ENCODE measurements at places on chromosomes 3 and 15. TPM values are rescaled to one million over a fixed set of nuclear protein-coding genes. Genes with fewer than 3 reads are reported as not detected.
A peak's percentile ranks its signal among the peaks of the same experiment; 100 is the strongest.

- no peaks in the 10 kb centered on the region for H3K4me1 ChIP-seq
- DNase-seq, result no peak
- H3K4me3 ChIP-seq, result no peak overlapping the region
- H3K27me3 ChIP-seq, result no peaks in the 10 kb centered on the region
- no peak overlapping the region for H3K27ac ChIP-seq
Measured at GRCh38 chr3:100893590-100893989, 99.6 kb downstream of the ABI3BP start.

DNA sequence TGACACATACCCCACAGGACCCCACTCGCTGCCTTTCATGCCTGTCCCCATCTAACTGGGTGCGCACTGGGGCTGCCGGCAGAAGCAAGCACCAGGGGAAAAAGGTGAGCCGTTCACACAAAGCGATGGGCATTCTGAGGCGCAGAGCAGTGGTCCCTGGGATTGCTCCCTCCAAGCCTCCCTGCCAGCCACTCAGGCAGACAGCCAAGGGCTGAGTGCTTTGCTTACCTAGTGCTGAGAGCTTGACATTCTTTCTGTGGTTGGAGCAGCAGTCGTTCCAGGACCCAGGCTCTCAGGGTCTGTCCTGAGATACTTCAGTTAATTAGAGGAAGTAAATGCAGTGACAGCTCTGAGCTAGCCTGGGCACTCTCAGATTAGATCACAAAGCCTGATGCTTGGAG, 5.7 kb downstream of the ESYT3 start:
- H3K27me3 ChIP-seq, result no peaks in the 10 kb centered on the region
- no peaks in the 10 kb centered on the region for H3K36me3 ChIP-seq
- no peak for DNase-seq
- H3K4me1 ChIP-seq, result peaks cover 15% of the 10 kb centered on the region
- H3K4me3 ChIP-seq, result no peak overlapping the region

GRCh38 chr3:148707601-148708380, 10.1 kb downstream of the AGTR1 start:
- no peak overlapping the region for H3K4me3 ChIP-seq
- H3K4me1 ChIP-seq, result peaks cover 5% of the 10 kb centered on the region
- H3K27ac ChIP-seq, result no peak overlapping the region
- H3K36me3 ChIP-seq, result no peaks in the 10 kb centered on the region
- no peak for DNase-seq

GRCh38 chr3:51669241-51670052, 1.6 kb upstream of the TEX264 start:
- peaks cover 7% of the 10 kb centered on the region for H3K4me1 ChIP-seq
- no peak overlapping the region for H3K27ac ChIP-seq
- no peaks in the 10 kb centered on the region for H3K36me3 ChIP-seq

GRCh38 chr3:194098081-194098842, 37.7 kb upstream of the HES1 start:
- H3K27ac ChIP-seq, result no peak overlapping the region
- no peak for DNase-seq
- H3K27me3 ChIP-seq, result no peaks in the 10 kb centered on the region
- no peak overlapping the region for H3K4me3 ChIP-seq

GRCh38 chr15:85563328-85563727, 182.9 kb downstream of the AKAP13 start:
- H3K4me1 ChIP-seq, result peaks cover 22% of the 10 kb centered on the region
- no peaks in the 10 kb centered on the region for H3K27me3 ChIP-seq
- no peak overlapping the region for H3K4me3 ChIP-seq
- H3K27ac ChIP-seq, result peak overlapping the region; percentile 57
- no peaks in the 10 kb centered on the region for H3K36me3 ChIP-seq

DNA sequence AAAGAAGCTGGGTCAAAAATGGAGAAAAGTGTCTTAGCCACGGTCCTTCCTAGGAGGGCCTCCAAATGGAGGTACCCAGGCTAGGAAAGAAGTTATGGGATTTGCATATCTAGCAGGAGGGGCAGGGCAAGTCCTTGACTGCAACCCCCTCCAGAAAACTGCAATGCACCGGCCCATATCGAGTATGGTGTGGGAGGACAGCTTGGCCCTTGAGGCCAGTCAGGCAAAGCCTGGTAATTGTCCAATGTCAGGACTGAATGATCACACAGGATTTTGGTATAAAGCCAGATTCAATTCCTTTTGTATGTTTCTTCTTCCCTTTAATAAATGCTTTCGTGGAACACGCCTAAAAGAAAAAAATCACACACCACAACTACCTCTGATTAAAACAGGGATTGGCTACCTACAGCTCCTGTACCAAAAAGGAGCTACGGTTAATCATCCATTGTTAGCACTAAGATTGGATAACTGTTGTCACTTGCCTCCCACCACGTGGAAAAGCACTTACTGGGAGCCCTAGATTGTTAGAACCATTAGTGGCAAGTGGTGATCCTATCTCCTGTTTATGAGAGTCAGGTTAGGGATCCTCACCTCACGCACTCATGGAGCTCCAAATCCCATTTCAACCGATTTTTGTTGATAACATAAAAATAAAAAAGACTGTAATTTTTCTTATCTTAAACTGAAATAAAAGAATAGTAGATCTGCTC, 1.2 kb downstream of the ZNF770 start:
- H3K36me3 ChIP-seq, result peaks cover 8% of the 10 kb centered on the region
- no peak overlapping the region for H3K27ac ChIP-seq
- H3K4me1 ChIP-seq, result peaks cover 20% of the 10 kb centered on the region
- no peak for DNase-seq
- peak overlapping the region; percentile 77 for H3K4me3 ChIP-seq

- no peak overlapping the region for H3K4me3 ChIP-seq
- DNase-seq, result no peak
- no peak overlapping the region for H3K27ac ChIP-seq
Measured at GRCh38 chr3:49534581-49535441, 19.5 kb upstream of the BSN start.

DNA sequence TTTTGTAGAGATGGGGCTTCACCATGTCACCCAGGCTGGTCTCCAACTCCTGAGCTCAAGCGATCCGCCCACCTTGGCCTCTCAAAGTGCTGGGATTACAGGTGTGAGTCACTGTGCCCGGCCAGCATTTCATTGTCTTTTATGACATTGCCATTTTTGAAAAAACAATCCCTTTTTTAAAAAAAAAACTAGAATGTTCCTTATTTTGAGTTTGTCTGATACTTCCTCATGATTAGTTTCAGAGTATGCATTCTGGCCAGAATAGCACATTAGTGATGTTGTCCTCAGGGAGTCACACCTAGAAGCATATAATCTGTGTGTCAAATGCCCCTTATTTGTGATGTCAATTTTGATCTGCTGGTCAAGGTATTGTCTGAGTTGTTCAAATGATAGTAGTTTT, 21.2 kb upstream of the NMD3 start:
- no peak overlapping the region for H3K4me3 ChIP-seq
- H3K4me1 ChIP-seq, result no peaks in the 10 kb centered on the region
- no peak overlapping the region for H3K27ac ChIP-seq
- H3K36me3 ChIP-seq, result no peaks in the 10 kb centered on the region

- DNase-seq, result no peak
- H3K4me1 ChIP-seq, result no peaks in the 10 kb centered on the region
- H3K27ac ChIP-seq, result no peak overlapping the region
- H3K4me3 ChIP-seq, result no peak overlapping the region
- no peaks in the 10 kb centered on the region for H3K27me3 ChIP-seq
Measured at GRCh38 chr3:27114684-27115083, 254.5 kb downstream of the NEK10 start.

- no peak overlapping the region for H3K27ac ChIP-seq
- no peaks in the 10 kb centered on the region for H3K27me3 ChIP-seq
- no peak overlapping the region for H3K4me3 ChIP-seq
- DNase-seq, result no peak
Measured at GRCh38 chr3:177760803-177761202, 563.5 kb upstream of the TBL1XR1 start.

- H3K4me1 ChIP-seq, result no peaks in the 10 kb centered on the region
- no peaks in the 10 kb centered on the region for H3K27me3 ChIP-seq
- H3K36me3 ChIP-seq, result no peaks in the 10 kb centered on the region
- DNase-seq, result no peak
- no peak overlapping the region for H3K4me3 ChIP-seq
Measured at GRCh38 chr15:25470230-25470629, 31.4 kb upstream of the UBE3A start.

GRCh38 chr3:19485267-19485666, 337.0 kb downstream of the KCNH8 start:
- no peak overlapping the region for H3K27ac ChIP-seq
- H3K27me3 ChIP-seq, result no peaks in the 10 kb centered on the region

DNA sequence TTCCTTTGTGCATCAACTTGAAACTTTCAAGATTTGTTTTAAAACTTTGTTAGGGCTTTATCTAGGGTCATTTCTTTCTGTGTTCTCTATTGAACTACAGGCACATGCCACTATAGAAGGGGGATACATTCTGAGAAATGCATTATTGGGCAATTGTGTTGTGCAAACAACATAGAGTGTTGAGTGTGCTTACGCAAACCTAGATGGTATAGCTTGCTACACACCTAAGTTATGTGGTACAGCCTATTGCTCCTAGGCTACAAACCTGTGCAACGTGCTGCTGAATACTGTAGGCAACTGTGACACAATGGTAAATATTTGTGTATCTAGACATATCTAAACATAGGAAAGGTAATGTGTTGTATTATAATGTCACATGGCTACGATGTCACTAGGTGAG, 33.0 kb upstream of the KLF13 start:
- H3K27me3 ChIP-seq, result no peaks in the 10 kb centered on the region
- no peaks in the 10 kb centered on the region for H3K36me3 ChIP-seq

DNA sequence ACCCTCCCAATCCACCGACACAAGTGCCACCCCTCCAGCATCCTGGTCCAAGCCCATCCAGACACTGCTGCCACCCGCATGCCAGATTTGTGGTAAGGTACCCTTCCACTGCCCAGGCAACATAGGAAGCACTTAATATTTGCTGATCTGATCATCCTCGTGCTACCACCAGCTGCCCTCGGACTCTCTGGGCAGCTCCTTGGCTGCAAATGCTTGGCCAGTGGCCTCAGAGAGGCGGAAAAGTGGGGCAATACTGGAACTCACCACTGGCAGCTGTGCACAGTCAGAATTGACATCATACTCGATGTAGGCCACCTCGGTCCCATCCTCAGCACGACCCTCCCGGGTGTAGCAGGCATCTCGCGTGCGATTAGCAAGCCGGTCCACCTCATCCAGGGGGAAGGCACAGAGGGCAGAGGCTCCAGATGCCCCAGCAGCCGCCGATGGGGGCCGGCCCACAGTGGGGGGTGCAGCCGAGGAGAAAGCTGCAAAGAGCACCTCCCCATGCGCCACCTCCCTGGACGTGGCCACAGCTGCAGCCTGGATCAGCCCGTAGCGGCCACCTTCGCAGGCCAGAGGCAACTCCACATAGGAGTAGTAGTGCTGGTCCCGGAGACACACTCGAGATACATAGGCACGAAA, 6.5 kb downstream of the PLXNB1 start:
- H3K27ac ChIP-seq, result peak overlapping the region; percentile 15
- H3K4me1 ChIP-seq, result peaks cover 34% of the 10 kb centered on the region

ATP13A4 gene
- 0.78 TPM for total RNA-seq

TRANK1 gene
- total RNA-seq, result 31.6 TPM

GPR171 gene
- not detected for total RNA-seq

LIPH gene
- total RNA-seq, result 2.0 TPM

TMEM207 gene
- total RNA-seq, result not detected

ELL3 gene
- 11.2 TPM for total RNA-seq

DAZL gene
- total RNA-seq, result not detected
